ENCODE measurements at places on chromosomes 4 and X.

DNA sequence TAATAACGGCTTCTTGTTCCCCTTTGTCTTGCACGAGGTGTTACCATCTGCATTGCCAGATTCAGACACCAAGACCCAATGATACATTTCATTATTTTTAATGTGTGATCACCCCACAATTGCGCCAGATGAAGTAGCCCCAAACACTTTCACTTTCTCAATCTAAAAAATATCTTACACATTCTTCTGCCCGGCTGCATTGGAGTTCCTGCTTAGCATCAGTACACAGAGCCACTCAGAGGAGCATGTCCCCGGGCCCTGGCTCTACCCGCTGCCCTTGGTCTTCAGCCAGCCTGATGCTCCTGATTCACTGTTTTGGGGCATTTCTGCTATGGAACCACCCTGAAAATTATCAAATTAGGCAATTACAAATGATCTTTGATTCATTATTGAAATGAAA, 66.0 kb upstream of the TENM3 start:
- DNase-seq: no peak

- no peak for DNase-seq
Observed at GRCh38 chrX:123525123-123525725, 207.6 kb downstream of the THOC2 start.

DNA sequence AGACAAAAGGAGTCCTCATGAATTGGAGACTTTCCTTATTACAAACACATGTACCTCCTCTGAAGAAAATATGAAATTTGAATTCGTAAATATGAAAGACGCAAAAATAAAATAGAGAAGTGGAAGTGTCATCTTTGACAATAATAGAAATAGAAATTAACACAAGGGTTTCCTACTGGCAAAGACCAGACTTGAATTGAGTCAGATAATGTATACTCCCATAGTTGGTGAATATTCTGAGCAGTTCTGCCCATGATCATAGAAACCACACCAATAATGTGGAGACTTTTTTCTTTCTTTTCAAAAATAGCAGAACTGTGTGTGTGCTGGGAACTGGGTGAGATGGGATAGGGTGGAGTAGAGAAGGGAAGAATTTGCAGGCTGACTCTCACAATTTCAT, 277.7 kb upstream of the TET2 start:
- no peak for DNase-seq

DNA sequence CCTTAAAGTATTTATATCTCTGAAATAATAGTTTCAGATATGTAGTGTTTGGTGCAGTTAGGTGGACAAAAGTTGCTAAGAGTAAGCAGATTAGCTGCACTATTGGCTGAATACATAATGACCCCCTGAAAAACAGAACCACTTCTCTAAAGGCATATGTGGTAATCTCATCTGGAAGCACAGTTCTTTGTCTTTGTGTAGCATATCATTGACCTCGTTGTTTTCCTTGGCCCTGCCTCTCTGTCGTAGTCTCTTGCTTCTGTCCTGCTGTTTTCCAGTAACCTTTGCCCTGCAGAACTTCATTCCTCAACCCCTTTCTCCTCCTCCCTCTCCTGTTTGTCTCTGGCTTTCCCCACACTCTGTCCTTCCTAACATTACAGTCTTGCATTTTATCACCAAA, 41.4 kb downstream of the JADE3 start:
- DNase-seq: no peak

DNA sequence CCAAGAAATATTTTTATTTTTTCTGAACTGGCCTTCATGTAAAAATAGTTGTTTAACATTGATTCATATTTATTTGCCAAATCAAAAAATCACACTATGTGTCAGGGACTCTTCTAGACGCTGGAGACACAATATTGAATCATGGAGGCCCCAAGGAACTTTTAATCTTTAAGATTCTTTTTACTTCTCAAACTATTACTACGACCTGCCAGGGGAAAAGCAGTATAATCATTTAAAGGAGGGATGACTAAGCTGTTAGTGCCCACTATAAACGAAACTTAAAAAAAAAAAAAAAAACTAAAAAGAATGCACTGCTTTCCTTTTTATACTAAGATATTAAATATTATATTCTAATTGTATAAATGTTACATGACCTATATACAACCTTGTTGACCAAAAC, 84.7 kb downstream of the PPA2 start:
- DNase-seq: no peak

DNA sequence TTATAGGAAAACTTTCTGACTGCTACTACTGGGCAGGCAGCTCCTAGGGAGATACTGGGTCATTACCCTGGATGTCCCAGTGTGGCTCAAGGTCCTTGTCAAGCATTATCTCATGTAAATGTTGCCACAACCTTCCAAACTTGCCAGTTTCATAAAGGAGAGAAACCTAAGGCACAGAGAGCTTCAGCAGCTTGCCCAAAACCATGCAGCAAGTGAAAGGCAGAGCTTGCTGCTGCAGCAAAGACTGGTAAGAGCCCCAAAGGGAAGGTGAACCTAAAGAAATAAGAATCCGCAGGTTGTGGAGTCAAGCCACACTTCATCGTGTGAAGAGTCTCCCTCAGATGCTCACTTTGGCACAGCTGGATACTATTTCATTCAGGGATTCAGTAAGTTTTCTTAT, 2.3 kb downstream of the MPP1 start:
- DNase-seq: no peak

Data from central memory CD4-positive, alpha-beta T cell (primary cell).